ENCODE measurements at places on chromosomes 12 and 14.

GRCh38 chr14:91354979-91355685 is 62.5 kb downstream of the CCDC88C start:
- no peak for ATAC-seq

- ATAC-seq = no peak
These were observed 707.9 kb downstream of the AACS start for GRCh38 chr12:125773033-125773640.

DNA sequence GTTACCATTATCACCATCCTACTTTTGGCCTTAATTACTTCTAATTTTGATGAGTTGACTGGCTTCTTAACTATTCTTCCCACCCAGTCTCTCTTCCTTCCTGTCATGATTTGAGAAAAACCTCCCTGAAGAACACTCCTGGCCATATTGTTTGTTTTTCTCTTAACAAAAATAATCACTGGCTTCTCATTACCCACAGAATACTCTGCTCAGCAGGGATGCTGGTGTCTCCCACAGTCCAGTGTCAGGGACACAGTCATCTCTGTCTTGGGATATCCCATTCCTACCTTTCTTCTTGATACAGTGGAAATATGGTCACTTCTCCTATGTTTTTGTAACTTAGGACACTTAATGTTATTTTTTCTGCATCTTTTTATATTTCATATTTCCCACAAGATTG is 103.7 kb downstream of the SRGAP1 start:
- no peak for ATAC-seq

- no peak for ATAC-seq
These were observed 6.0 kb upstream of the OR6J1 start for GRCh38 chr14:22650046-22650739.

DNA sequence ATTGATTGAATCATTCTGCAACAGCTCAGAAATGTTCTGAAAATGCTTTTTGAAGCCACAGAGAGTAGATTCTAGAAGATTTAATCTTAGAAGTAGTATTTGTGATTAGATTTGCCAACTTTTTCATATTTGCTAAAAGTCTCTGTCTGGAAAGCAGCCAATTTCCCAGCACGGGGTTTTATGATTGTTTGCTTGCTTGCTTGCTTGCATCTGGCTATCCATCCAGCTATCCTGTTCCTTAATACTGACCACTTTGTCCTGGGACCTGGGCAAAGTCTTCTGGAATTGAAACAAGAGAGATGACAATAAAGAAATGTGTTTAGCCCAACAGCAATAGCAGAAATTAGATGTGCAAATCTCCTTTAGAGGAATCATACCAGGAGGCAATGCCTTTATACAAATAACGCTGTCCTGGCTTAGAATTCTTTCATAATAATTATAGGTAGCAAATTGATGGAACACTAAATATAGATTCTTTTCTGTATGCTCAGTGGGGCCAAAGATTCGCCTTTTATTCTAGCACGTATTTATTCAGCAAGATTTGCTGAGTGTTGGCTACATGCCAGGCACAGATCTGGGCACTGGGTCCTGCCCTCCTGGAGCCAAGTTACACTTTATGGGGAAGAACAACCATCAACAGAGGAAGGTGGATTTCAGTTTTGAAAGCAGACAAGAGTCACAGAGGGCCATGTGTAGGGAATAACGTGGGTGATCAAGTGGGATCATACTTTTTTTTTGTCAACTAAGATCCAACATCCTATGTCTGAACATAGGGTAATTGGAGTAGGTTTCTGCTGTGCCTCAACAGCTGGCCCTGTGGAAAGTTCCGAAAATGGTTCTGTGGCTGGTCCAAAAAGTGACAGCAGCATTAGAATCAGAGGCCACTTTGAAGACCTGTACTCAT is 25.3 kb downstream of the MYBPC1 start:
- ATAC-seq = no peak

GRCh38 chr12:114799574-114800487 is 115.9 kb upstream of the TBX3 start:
- no peak for ATAC-seq

- ATAC-seq = no peak
These were observed 27.9 kb downstream of the BORCS5 start for GRCh38 chr12:12384571-12385340.

DNA sequence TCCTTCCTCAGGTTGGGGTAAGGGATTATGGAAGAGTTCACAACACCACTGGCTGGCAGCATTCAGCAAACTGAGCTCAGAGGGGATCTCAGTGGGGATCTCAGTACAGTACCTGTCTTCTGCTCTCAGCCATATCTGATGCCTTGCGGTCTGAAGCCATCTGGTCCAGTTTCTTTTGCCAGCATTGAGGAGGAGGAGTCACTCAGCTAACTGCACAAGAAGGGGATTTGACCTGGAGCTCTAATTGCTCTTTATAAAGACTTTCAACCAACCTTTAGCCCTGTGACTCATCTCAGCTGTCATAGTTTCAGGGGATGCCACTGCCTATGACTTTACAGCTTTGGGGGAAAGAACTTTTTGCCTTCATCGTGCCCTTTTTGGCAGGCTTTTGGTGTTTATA is 44.9 kb downstream of the JKAMP start:
- no peak for ATAC-seq

DNA sequence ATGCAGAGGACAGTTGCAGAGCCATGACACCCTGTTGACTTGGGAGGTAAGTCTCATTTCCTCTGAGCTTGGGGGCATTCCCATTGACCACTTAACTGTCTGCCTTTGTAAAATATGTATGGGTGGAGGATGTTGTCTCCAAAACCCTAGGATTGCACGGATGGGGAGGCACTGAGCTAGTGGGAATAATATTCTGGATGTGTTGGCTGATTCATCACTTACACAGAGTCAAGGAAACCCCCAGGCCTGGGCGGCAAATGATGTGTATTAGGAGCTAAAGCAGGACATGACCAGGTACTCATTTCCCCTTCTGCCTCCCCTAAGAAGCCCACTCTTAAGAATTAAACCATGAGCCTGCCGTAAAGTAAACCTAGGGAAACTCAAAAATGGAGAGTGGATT is 319.4 kb downstream of the VRK1 start:
- no peak for ATAC-seq

DNA sequence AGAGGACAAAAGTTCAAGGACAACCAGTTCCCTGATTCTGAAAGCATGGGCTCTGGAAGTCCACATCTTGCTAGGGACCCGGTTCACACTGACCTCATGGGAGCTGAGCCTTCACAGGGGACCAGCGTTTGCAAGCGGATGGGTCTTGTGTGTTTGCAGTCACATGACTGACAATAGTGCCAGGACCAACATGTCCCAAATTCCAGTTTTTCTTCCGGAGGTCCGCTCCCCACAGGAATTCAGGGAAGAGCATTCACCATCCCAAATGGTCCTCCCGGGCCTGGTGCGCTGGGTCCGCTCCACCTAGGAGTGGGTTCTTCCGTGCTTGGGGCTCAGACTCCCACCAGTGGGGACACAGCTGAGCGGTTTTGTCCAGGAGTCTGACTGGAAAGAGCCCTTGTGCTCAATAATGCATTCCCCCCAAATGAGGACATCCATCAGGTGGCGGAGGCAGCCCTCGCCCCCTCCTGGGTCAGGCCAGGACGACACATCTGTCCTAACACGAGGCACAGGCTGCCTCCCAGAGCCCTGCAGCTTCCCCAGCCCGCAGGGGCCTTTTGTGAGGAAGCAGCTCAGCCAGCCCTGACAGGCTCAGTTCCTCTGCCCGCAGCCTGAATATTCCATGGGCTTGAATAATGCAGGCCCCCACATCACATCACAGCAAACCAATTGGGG is 91.8 kb upstream of the BCL11B start:
- ATAC-seq = no peak

DNA sequence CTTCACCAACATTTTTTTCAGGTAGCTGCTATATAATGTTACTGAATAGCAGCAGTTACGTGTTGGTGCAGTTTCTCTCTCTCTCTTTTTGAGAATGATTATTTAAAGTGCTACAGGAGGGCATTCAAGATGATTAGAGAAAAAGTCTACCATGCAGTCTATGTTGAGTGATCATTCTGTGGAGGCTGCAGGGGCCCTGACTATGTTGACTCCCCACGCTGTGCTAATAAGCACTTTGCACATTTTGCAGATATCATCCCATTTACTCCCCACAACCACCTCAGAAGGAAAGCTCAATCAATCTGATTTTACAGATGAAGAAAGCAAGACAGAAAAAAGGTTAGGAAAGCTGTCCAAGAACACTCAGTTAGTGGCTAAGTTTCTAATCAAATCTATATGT is 87.8 kb downstream of the RTN1 start:
- no peak for ATAC-seq

GRCh38 chr14:98966016-98966415 is 306.0 kb downstream of the BCL11B start:
- no peak for ATAC-seq

DNA sequence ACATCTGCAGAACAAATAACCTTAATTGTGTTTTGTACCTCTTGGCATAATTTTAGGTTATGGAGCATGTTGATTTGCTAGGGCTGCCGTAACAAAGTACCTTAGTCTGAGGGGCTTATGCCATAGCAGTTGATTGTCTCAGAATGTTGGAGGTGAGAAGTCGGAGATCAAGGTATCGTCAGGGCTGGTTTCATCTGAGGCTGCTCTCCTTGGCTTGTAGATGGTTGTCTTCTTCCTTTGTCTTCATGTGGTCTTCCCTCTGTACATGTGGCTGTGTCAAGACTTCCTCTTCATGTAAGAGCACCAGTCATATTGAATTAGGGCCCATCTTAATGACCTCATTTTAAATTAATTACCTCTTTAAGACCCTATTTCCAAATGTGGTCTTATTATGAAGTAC is 64.4 kb upstream of the PTHLH start:
- no peak for ATAC-seq

Measured in gastroesophageal sphincter (tissue), 4 donors.